ENCODE measurements at places on chromosomes 12 and 14.

- no peak for DNase-seq
Observed at GRCh38 chr12:14988035-14988434, 15.2 kb downstream of the PDE6H start.

- DNase-seq, result no peak
Observed at GRCh38 chr14:92122351-92122677, 545 bp downstream of the CPSF2 start.

DNA sequence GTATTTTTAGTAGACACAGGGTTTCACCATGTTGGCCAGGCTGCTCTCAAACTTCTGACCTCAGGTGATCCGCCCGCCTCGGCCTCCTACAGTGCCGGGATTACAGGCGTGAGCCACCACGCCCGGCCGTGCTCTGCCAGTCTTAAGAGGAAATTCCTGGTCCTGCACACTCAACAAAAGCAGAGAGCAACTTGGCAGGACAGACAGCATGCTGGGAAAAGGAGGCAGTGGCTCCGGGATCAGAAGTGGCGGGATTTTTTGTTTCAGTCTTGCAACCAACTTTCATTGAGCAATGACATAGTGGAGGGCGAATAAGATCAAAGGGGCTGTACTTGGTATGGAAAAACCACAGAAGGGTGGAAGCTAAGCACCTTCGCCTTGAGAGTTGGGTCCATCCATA is 2.1 kb downstream of the CKAP4 start:
- DNase-seq, result peak; percentile 66

DNA sequence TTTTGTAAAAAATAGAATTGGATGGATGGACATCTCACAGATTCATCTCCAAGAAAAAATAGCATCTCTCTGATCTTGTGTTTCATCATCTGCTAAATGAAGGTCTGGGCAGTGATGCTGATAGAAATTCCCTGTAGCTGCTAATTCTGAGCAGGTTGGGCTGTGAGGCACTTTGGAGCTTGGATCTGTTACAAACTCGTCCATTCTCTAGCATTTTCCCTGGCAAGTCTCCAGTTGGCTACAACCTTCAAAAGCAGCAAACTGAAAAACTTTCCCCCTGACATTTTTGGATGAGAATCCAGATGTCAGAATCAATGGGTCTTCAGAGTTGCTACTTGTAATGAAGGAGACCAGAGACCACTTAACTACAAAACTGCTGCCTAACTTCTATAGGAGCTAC is 72.7 kb downstream of the TPH2 start:
- no peak for DNase-seq

GRCh38 chr12:131242741-131243496 is 289.2 kb downstream of the ADGRD1 start:
- DNase-seq, result peak; percentile 44

DNA sequence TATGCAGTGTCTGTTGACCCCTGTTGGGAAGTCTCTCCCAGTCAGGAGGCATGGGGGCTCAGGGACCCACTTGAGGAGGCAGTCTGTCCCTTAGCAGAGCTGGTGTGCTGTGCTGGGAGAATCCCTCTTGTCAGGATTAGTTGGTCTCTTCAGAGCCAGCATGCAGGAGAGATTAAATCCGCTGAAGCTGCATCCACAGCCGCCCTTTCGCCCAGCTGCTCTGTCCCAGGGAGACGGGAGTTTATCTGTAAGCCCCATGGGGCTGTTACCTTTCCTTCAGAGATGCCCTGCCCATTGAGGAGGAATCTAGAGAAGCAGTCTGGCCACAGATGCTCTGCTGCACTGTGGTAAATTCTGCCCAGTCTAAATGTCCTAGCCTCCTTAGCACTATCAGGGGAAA is 13.1 kb upstream of the KLRC1 start:
- no peak for DNase-seq

GRCh38 chr14:61444215-61444768 is 122.9 kb downstream of the PRKCH start:
- no peak for DNase-seq
